Stimulated activated CD4-positive, alpha-beta T cell treated with anti-CD3 and anti-CD28 coated beads, Interleukin-1b, Interleukin-23, amount 100 ng/mL, for 4 hours (primary cell): ENCODE measurements at places on chromosomes 6 and 20.
A peak's percentile ranks its signal among the peaks of the same experiment; 100 is the strongest.

GRCh38 chr6:166554316-166554715 is 32.2 kb downstream of the RAMACL start:
- DNase-seq: no peak

- DNase-seq: no peak
These were observed 27.1 kb downstream of the ULBP1 start for GRCh38 chr6:149990661-149991471.

DNA sequence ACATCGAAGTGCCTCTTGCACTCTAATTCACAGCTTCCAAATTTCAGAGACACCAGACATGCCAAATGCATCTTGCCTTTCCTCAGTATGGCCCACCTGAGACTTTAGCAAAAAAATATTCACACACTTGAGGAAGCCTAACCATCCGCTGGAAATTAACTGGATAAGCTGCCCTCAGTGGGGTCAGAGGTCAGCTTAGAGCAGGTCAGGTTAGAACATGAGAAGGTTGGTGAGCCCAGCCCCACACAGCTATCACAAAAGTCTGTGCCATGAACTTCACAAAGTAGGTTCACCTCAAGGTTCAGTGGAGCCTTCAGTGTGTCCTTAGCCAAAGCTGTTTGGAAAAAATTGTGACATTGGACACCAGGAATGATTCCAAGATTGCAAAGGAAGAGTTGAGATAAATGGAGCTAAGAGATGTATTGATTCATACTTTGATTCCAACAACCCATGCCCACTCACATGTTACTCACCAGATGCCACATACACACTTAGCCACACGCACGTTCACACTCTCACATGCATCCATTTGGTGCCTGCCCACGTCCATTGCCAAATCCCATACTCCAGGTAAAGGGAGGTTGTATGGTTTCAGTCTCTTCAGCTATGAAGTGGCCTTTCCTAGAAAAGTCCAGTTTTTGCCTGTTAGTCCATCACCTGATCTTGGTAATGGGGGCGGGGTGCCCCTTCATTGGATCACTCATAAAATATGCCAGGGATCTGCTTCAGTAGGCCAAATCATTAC is 11.1 kb downstream of the BAK1 start:
- no peak for DNase-seq

DNA sequence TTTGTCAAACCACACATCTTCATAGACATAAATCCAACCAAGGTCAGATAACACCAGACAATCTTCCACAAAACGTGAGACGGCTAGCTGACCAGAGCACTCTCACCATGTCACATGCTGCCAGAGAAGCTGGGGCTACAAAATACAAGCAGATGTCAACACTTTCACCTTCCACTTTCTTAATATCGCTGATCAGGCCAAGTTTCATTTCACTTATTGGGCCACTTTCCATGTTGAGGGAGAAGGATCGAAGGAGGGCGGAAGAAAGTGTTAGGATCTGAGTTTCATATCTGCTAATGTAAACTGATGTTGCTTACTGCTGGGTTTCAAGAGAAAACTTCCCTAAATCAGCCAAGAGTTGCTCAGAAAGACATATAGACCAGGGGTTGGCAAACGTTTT is 177.0 kb upstream of the PRDM1 start:
- no peak for DNase-seq

- no peak for DNase-seq
These were observed 1.3 kb downstream of the MYL9 start for GRCh38 chr20:36542516-36543183.

- no peak for DNase-seq
These were observed 7.5 kb downstream of the BCAS1 start for GRCh38 chr20:54062812-54063280.

GRCh38 chr20:17391127-17391771 is 139.9 kb downstream of the BFSP1 start:
- DNase-seq: no peak

- no peak for DNase-seq
These were observed 992.5 kb upstream of the ADGRB3 start for GRCh38 chr6:67642582-67642981.

DNA sequence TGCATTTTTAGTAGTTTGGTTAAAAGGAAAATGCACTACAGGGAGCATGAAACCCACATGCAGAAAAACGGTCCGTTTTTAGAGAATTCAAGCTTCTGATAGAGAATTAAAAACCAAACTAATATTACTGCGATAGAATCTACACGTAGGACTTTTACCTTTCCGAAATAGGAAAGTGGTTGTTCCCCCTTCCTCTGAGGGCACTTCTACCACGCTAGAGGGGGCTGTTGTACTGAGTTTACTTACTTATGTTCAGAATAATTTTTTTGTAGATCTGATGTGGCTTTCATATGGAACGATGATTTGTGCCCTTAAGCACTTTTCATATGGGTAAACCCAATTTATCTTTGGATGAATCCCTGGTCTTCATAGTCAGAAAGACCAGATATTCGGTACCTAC is 264.3 kb upstream of the PLN start:
- DNase-seq: peak; percentile 3

- no peak for DNase-seq
These were observed 16.3 kb downstream of the NTSR1 start for GRCh38 chr20:62724692-62725595.

- DNase-seq: no peak
These were observed 190.2 kb downstream of the DTNBP1 start for GRCh38 chr6:15472621-15473020.

GRCh38 chr6:11668455-11668854 is 110.1 kb downstream of the ADTRP start:
- DNase-seq: no peak

DNA sequence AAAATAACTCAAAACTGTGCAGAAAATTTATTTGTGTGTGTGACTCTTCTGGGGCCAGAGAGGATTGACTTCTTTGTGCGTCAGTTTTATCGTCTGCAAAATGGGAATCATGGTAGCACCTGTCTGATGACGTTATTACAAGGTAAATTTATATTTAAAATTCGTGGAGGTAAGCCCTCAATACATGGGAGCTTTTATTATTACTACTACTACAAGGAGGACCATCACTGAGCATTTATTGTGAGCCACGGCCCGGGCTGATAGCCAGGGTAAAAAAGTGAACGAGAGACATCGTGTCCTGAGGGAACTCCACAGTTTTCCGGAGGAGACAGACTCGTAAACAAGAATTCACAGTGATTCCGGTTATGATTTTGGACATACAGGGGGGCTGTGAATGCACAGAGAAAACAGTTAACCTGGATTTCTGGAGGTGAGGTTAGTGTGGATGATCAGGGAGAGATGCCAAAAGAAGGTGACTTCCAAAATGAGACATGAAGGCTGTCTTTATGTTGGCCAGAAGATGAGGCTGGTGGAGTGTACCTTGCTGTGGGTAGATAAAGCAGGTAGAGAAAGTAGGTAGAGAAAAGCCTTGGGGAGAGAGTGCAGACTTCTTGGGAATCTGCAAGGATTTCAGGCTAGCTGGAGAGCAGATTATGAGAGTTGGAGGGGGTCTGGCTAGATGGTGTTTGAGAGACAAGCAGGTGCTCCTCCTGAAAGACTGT is 10.6 kb upstream of the SERINC3 start:
- no peak for DNase-seq

DNA sequence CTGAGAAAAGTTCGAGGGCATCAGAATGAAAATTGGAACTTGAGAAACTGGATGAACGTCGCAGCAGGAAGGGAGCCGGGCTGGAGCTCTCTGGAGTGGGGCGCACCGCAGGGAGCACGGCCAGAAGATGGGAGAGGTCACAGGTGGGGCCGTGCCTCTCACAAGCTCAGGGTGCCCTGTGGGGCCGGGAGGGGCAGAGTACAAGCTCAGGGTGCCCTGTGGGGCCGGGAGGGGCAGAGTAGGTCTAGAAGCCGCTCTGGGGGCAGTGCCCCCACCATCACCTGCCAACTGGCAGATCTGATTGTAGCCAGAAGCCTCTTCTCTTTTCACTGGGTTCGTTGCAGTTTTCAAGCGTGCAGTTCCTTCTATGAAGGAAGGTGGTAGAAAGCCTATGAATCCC is 61.1 kb upstream of the SNX9 start:
- DNase-seq: no peak

- no peak for DNase-seq
These were observed 506.4 kb upstream of the SOX4 start for GRCh38 chr6:21087188-21087587.

DNA sequence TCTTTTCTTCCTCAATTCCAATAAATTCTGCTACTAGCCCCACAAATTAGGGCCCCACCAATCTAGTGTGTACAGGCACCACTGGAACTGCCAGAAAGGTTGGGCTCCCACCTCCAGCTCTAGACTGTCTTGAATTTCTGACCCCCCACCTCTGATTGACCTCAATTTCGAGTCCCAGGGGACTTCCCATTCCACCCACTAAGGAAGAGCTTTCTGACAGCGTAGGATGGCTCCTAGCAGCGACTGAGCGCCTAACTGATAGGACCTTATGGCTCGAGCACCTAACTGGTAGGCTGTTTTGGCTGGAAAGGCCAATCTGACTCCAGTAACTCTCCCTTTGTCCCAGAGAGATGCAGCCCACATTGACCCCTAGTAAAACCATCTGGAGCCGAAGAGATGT is 171.6 kb upstream of the ZNF184 start:
- DNase-seq: no peak

- DNase-seq: no peak
These were observed 24.2 kb downstream of the RNASET2 start for GRCh38 chr6:166932116-166932515.

DNA sequence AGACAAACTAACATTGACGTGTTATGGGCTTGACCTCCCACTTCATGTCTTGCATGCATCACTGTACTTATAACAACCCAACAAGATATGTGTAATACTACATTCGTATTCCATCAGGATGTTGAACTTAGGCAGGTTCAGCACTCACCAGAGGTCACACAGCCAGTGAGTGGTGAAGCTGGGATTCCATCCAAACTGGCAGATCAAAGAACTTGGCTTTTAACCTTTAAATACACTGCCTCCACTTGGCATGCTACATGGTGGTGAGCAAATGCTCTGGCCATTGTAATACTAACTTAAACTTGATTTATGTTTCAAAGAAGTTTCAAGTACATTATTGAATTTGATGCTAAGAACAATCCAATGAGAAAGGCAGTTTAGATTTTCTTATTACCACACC is 10.7 kb upstream of the HDDC2 start:
- no peak for DNase-seq

DNA sequence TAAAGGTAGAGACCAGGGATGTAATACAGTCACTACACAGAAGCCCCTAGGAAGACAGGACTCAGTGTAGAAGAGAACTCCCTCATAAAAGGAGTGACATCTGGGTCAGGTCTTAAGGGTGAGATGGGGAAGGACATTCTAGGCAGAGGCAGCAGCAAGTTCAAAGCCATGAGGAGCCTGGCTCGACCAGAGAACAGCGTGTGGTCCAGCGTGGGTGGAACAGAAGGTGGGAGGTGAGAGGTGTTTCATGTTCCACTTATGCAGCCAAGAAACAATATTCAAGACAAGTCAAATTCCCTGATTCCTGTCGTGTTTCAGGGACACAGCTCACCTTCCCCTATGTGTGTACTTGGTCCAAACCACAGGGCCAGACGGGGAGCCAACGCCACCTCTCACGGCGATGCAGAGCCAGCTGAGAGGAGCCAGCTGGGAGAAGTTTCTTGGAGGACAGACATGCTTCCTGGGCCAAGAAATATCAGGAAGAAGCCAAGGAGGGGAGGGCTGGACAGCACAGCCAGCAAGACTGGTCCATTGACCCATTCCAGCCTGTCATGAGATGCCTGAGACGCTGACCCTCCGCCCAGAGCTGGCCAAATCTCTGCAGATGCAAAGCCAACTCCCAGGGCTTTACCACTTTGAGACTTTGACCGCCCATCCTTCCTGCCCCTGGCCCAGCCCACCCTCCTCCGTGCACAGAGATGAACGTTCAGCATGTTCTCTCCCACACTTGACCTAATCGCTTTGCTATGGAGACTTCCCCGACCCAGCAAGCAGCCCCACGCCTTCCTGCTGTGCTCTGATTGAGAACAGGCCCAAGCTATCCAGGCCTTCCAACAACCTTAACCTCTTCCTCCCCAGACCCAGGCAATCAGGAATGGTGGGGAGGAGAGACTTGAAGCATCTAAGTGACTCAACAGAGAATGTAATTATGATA is 113.8 kb downstream of the PRND start:
- no peak for DNase-seq

- no peak for DNase-seq
These were observed 1293.3 kb downstream of the EPHA7 start for GRCh38 chr6:92126088-92126487.

GRCh38 chr6:110653381-110653780 is 161.9 kb downstream of the CDK19 start:
- DNase-seq: no peak

- no peak for DNase-seq
These were observed 8.1 kb upstream of the SERPINB9 start for GRCh38 chr6:2911171-2911570.

- DNase-seq: no peak
These were observed 12.1 kb downstream of the TRIM31 start for GRCh38 chr6:30100585-30101443.

DNA sequence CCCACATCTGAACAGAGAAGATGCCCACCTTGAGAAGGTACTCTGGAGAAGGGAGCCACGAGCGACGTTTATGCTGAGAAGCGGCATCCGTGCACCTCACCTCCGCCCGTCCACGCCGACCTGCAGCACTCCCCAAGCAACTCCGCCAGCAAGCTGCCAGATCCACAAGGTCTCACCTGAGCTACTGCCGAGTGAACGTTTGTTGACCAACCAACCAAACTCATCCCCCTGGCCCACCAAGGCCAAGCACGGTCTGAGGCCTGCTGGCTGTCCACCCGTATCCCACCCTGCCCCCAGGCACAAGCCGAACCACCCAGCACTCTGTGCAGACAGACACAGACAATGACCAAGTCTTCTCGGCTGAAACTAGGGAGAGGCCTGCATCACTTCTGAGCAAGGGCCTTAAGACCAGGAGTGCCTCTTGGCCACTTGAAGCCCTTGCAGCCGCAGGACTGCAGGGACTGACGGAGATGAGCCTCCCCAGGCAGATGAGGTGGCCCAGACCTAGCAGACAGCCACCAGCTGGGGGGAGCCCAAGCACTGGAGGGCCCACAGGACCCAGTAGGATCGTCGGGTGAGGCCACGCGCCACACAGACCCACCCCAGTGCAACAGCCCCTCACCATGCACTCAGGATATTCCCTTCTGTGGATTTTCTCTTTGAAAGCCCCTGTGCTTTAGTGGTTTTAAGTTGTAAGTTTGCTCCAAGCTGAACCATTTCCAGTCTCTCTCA is 12.1 kb downstream of the TAF4 start:
- DNase-seq: no peak
